NCI-H2029 treated with DMSO at 0.1 percent for 48 hours (cell line): ENCODE measurements at places on chromosomes 7 and 10.

GRCh38 chr7:27994639-27995038 lies 186.0 kb downstream of the JAZF1 start:
- peak; percentile 36 for DNase-seq

DNA sequence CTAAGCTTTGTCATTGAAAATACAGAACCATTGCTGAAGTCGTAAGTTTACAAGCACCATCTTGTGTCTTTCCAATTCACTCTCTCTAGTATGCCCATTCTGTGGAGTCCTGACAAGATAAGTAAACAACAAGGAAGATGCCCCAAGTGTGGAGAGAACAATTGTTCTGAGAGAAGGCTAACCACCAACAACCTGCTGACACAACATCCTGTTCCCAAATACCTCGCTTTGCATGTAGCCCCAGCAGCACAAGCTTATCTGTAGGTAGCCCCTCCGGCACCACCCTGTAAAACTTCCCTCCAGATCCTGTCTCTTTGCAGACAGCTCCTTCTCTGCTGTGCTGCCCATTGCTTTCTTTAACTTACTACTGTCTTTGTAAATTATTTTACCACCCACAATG lies 233.3 kb upstream of the AOAH start:
- no peak for DNase-seq

DNA sequence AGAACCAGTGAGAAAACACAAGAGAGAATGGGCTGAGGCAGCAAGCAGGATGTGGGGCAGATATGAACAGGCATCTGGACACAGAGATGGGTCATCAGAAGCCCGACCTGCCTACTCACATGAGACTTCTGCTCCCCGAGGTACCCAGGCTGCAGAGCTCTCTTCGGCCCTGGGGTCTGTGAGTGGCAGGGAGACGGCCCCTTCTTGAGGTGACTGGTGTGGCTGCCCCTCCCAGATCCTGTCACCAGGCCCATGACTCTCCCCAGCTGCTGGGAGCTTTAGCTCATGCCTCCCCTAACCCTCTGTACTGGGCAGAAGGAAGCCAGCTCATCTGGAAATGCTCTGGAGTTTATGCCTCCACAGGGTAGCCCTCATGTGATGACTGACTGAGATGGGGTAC lies 157.6 kb upstream of the PCBD1 start:
- DNase-seq = no peak

DNA sequence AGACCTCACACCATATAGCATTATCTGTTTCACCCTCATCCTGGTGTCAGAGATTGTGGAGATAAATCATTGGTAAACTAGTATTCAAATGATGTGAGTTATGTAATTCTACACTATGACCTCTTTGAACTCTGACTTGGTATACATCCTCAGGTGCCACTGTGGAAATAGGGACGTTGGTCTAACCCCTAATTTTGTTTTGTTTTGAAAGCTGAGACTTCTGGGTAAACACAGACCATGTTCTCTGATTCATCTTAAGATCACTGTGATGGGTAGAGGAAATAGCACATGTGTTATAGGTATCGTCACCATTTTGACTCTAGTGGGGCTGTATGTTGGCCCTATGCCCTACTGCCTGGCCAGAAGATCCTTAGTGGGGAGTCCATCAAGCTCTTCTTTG lies 241.6 kb downstream of the CCDC7 start:
- DNase-seq = no peak
